ENCODE measurements at places on chromosomes 12 and 14. TPM values are rescaled to one million over a fixed set of nuclear protein-coding genes. Genes with fewer than 3 reads are reported as not detected.

DNA sequence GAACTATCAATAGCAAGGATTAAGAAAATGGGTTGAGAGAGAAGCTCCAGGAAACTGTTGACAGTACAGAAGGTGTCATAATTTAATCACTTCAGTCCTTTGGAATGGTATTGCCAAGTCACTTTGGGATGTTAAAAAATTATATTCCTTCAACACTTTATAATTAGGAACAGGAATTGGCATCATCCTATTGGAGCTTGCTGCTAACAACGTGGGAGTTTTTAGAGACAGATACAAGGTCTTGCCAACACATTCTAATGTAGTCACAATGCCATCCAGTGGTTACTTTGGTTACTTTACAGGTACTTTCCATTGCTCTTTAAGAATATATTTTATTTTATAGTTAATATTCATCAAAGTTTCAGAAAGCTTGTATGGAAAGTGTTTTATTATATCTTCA is 310.1 kb downstream of the SYT1 start:
- H3K27ac ChIP-seq, result no peak overlapping the region
- H3K4me3 ChIP-seq, result no peak overlapping the region
- no peaks in the 10 kb centered on the region for H3K36me3 ChIP-seq
- no peaks in the 10 kb centered on the region for H3K27me3 ChIP-seq
- H3K4me1 ChIP-seq, result no peaks in the 10 kb centered on the region
- no peak for DNase-seq

- H3K36me3 ChIP-seq, result no peaks in the 10 kb centered on the region
- peaks cover 16% of the 10 kb centered on the region for H3K4me1 ChIP-seq
- DNase-seq, result no peak
- no peaks in the 10 kb centered on the region for H3K27me3 ChIP-seq
Measured at GRCh38 chr14:105442125-105442524, 22.5 kb downstream of the MTA1 start.

DNA sequence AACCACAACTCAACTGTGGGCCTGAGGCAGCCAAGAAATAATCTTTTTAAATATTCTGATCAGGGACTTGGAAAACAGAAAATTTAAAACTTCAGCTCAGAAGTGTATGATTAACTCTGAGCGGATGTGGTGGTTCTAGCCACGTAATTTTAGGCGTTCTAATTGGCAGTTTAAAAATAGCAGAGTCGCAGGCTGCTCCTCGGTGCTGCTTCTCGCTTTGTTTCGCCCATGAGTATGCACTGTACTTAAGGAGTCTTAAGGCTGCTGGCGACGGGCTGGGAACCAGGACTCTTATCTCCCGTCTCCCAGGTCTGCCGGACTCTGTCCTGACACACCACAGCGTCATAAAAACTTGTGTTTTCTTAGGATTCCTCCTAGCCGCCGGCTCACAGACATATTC is 113.4 kb upstream of the PELI2 start:
- H3K27ac ChIP-seq, result peak overlapping the region; percentile 46
- DNase-seq, result no peak
- H3K4me1 ChIP-seq, result no peaks in the 10 kb centered on the region

SLC5A8 gene
- total RNA-seq, result not detected

TIGAR gene
- 7.5 TPM for total RNA-seq

- H3K36me3 ChIP-seq, result no peaks in the 10 kb centered on the region
- no peaks in the 10 kb centered on the region for H3K27me3 ChIP-seq
- DNase-seq, result no peak
- H3K4me1 ChIP-seq, result no peaks in the 10 kb centered on the region
- H3K27ac ChIP-seq, result peak overlapping the region; percentile 66
- H3K4me3 ChIP-seq, result peak overlapping the region; percentile 51
Measured at GRCh38 chr14:106845286-106846087, 1319.1 kb downstream of the TMEM121 start.

SETD1B gene
- total RNA-seq, result 27.1 TPM

DNA sequence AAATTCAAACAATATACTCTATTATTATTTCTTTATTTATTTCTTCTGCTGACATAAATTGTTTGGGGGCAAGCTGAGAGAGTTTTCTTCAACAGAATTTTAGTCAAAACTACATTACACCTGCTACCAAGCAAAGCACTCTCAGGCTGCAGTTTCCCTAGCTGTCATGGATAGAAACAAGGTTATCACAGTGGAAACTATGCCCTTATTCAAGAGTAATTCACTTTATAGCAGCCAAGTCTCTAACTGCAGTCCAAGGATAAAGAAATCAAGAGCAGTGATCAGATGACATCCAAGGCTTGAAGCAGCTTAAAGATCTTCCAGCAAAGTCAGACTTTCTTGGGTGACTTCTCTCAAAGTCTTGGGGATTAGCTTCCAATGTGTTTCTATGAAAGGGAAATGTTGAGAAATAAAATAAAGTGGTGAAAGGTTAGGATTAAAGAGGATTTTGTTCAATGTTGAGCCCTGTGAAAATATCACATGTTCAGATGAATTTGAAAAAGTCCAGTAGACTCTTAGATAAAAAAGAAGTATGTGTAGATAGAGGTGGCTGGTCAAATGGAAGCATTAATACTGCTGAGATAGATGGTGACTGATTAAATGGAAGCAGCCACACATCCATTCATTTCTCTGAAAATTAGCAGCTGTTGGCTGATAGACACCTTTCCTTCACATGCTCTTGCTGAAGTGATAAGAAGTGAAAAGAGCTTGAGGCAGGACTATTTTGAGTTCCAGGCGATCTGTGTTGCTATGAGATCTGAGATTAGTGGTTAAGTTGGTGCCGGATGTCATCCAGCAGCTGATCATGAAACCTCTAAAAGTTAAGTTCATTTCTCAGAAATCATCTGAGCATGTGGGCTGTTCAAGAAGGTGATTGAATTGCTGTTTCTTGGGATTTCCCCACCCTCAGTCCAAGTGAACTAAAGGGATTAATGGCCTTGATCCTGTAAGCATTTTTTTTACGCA is 257.8 kb upstream of the BTG1 start:
- no peaks in the 10 kb centered on the region for H3K4me1 ChIP-seq
- H3K36me3 ChIP-seq, result no peaks in the 10 kb centered on the region

GRCh38 chr12:103626498-103626897 is 39.4 kb downstream of the STAB2 start:
- no peaks in the 10 kb centered on the region for H3K27me3 ChIP-seq
- H3K4me3 ChIP-seq, result no peak overlapping the region
- DNase-seq, result peak; percentile 94

VAMP1 gene
- total RNA-seq, result 6.0 TPM

GRCh38 chr12:53324113-53324778 is 2.8 kb upstream of the AAAS start:
- H3K4me3 ChIP-seq, result peak overlapping the region; percentile 87
- H3K36me3 ChIP-seq, result peaks cover 5% of the 10 kb centered on the region
- peaks cover 29% of the 10 kb centered on the region for H3K4me1 ChIP-seq
- peak overlapping the region; percentile 93 for H3K27ac ChIP-seq
- no peak for DNase-seq
- no peaks in the 10 kb centered on the region for H3K27me3 ChIP-seq
